ENCODE measurements at places on chromosomes 16 and 17.
A peak's percentile ranks its signal among the peaks of the same experiment; 100 is the strongest.

GRCh38 chr16:4763791-4764190 lies 3.2 kb downstream of the ZNF500 start:
- no peak for DNase-seq

GRCh38 chr16:67248401-67249177 lies at the start of gene SLC9A5:
Gene SLC9A5 (plus strand): TSS chr16:67248979. CDS start chr16:67249015, 36 bp downstream.
- no peak for DNase-seq

GRCh38 chr16:56909527-56909979 lies 22.4 kb upstream of the HERPUD1 start:
- DNase-seq = no peak

DNA sequence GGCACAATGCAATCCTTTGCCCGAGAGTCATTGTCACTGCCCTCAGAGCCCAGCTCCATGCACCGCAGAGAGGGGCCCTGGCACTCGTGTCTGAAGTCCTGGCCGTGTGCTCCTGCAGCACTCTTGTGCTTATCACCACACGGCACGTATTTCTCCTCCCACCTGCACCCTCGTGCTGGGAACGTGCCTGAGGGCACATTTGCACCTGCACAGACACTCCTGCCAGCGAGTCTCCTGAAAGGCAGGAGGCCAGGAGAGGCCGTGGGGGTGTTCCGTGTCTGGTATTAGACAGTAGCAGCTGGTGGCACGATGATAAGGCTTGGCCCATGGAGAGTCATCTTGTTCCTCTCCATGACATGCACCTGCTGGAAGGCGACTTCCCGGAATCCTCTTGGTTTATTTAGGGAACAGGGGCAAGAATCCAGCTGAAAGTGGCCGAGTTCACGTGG lies 3.4 kb upstream of the ACSF3 start:
- no peak for DNase-seq

DNA sequence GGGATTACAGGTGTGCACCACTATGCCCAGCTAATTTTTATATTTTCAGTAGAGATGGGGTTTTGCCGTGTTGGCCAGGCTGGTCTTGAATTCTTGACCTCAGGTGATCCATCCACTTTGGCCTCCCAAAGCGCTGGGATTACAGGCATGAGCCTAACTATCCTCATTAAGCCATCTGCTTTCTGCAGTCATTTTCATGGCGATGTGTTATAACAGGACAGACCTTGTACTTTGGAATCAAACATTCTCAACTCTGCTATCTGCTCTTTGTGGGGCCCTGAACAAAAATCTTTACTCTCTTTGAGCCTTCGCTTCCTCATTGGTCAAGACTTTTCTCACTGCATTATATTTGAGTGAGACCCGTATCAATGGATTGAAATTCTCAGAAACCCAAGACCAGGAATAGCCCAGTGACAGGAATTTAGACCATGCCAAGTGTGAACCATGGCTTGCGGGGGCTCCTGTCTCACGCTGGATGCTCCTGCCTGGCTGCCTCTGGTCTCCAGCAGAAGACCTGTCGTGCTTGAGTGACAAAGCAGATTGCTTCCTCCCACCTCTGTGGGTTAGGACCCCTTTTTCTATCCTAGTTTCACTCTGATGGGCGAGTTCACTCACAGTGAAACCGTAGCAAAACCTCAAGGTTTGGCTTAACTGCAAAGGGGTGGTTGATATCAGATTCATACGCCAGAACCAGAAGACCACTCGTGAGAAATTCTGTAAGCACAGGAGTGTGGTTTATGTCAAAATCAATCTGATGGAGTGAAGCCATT lies 519.1 kb downstream of the MAF start:
- no peak for DNase-seq

GRCh38 chr16:52929478-52930400 lies 123.0 kb downstream of the CHD9NB start:
- DNase-seq = no peak

- peak; percentile 99 for DNase-seq
Measured at GRCh38 chr17:8152112-8152775, at the start of gene PER1. Gene PER1 (minus strand): TSS chr17:8152404. CDS start chr17:8150706, 1,698 bp downstream.

- DNase-seq = no peak
Measured at GRCh38 chr17:44197980-44198720, 1.5 kb downstream of the ATXN7L3 start.

DNA sequence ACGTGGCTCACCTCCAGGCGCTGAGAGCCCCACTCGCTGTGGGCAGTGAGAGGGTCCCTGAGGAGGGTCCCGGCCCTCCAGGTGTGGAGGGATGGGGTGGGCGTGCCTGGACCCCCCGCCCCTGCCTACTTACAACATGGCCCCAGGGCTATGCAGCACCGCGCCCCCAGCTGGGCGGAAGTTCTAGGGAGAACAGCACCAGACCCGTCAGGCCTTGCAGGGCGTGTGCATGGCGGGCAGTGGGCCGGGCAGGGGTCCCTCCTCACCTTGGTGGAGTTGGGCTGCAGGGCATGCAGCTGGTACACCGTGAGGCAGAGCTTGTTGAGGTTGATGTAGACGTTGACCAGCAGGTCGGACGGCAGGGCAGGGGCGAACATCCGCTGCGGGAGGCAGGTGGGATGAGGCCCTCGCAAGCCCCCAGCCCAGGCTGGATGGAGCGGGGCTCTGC lies 2.7 kb downstream of the SMIM22 start:
- DNase-seq = no peak

DNA sequence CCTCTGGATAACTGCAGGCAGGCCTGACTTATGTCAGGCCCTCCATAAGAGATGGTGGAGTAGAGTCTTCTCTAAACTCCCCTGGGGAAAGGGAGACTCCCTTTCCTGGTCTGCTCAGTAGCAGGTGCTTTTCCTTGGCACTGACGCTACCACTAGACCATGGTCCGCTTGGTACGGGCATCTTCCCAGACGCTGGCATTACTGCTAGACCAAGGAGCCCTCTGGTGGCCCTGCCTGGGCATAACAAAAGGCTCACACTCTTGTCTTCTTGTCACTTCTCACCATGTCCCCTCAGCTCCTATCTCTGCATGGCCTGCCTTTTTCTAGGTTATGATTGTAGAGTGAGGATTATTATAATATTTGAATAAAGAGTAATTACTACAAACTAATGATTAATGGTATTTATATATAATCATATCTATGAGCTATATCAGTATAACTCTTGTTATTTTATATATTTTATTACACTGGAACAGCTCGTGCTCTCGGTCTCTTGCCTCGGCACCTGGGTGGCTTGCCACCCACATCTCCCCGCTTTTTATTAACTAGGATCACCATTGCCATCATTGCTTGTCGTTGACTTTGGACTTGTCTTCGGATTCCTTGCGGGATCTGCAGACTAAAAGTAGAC lies 59.8 kb upstream of the ARL4D start:
- DNase-seq = no peak

DNA sequence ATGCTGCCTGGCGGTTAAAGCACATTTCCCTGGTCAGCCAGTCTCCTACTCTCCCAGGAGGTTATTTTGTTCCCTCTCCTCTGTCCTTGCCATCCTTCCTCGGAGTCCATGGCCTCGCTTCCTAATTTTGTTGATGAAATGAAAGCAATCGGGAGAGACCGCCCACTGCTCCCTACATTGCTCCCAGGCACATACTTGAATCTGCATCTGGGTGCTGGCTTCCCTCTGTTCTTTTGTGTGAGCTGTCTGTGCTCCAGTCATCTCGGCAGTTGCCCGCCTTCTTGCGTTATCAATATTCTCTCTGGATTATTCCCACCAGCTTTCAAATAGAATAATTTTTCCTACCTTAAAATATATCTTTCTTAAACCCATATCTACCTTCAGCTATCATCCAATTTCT lies 11.1 kb downstream of the KRT23 start:
- no peak for DNase-seq

GRCh38 chr17:48613862-48614694 lies 1.0 kb downstream of the HOXB8 start:
- DNase-seq = no peak

- DNase-seq = peak; percentile 93
Measured at GRCh38 chr17:21280081-21280518, 4.4 kb upstream of the MAP2K3 start.

DNA sequence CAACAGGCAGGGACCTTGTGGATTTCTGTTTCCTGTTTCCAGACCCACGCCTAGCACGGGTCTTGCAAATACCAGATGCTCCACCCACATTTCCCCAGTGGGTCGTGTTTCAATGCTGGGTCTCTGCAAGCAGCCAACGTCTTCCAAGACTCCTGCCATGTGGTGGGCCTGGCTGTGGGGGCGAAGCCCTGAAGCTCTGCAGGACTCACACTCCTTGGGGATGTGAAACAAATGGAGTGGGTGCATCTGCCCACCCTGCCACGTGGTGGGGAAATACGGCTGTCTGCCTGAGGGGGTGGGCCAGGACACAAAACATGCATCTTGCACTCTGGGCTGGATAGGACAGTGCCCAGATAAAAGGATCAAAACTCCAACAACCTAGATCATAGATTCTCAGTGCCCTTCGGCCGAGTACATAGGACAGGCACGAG lies 32.6 kb downstream of the FA2H start:
- no peak for DNase-seq

DNA sequence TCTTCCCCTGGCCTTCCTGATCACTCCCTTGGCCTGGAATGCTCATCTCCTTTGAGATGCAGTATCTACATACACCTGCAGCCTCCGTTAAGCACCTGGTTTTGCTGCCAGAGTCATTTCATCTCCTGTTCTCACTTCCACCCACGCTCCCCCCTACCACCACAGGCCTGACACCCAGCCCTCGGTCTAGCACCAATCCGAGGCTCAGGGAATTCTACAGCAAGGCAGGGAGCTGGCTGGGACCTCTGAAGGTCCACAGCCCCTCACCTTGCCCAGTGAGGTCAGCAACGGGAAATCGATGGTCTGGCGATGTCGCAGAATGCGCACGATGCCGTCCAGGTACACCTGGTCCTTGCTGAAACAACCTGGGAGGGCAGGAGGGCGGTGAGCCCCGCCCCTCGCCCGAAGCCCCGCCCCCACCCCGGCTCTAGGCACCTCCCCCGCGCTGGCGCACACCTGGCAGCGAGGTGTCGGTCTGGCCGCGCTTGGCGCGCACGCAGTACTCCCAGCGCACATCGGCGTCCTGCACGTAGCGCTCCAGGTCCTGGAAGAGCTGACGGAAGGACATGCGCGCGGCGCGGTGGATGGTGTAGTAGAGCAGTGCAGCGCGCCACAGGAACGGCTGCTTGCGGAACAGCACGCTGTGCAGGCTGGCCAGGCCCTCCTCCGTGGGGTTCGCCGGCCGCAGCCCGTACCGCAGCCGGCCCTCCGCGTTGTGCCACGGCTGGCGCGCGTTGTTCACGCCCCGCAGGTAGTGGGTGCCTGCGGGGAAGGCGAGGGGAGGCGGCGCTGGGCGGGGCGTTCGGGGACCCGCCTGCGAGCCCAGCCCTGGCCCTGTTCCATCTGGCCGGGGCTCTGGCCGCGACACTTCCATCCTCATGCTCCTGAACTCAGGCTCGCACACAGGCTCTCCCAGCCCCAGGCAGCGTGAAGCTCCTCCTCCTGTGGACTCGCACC lies 5.7 kb downstream of the MATCAP1 start:
- no peak for DNase-seq

- DNase-seq = peak; percentile 93
Measured at GRCh38 chr16:69132424-69133252, at the start of the genes CHTF8 and UTP4. Gene CHTF8 (minus strand): TSS chr16:69132588. CDS start chr16:69121458, 11,130 bp downstream. Gene UTP4 (plus strand): TSS chr16:69132649. CDS start chr16:69133460, 811 bp downstream.

GRCh38 chr17:8872036-8872704 lies 4.7 kb upstream of the PIK3R6 start:
- DNase-seq = no peak

DNA sequence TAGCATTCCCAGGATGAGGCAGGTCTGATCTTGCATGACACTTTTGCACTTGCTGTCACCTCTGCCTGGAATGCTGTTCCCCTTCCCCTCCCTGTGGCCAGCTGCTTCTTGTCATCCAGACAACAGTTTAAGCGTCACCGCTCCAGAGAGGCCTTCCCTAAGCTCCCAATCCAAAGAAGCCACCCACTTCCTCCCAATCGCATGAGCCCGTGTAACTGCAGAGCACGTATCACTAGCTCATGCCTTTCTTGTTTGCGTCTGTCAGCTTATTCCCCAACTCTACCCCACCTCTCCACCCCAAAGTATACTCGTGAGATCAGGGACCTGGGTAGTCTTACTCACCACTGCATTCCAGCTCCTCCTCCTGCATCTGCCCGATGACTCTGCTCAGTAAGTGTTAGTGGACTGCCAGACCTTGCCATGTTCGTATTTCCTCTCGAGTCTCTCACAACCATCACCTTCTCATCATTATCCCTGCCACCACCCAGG lies 92.8 kb downstream of the GAS7 start:
- no peak for DNase-seq

DNA sequence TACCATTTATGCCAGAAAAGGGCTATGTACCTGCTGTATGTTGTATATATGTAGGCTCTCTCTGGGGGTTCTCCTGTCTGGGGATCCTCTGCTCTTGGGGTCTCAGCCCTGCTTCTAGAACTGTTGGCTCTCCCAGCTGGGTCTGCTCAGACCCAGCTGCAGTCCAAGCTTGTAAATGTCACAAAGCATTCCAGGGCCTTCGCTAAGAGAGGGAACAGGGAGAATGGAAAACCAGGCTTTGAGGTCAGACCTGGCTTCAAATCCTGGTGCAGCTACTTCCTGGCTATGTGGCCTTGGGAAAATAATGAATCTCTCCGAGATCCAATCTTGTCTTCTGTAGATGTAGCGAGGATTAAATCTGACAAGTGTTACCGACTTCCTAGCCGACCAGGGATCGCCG lies 44.0 kb downstream of the NLRP1 start:
- DNase-seq = no peak

GRCh38 chr17:51601622-51602261 lies 341.4 kb downstream of the UTP18 start:
- DNase-seq = no peak

GRCh38 chr17:50426472-50426782 lies 409 bp downstream of the ACSF2 start:
- DNase-seq = no peak

DNA sequence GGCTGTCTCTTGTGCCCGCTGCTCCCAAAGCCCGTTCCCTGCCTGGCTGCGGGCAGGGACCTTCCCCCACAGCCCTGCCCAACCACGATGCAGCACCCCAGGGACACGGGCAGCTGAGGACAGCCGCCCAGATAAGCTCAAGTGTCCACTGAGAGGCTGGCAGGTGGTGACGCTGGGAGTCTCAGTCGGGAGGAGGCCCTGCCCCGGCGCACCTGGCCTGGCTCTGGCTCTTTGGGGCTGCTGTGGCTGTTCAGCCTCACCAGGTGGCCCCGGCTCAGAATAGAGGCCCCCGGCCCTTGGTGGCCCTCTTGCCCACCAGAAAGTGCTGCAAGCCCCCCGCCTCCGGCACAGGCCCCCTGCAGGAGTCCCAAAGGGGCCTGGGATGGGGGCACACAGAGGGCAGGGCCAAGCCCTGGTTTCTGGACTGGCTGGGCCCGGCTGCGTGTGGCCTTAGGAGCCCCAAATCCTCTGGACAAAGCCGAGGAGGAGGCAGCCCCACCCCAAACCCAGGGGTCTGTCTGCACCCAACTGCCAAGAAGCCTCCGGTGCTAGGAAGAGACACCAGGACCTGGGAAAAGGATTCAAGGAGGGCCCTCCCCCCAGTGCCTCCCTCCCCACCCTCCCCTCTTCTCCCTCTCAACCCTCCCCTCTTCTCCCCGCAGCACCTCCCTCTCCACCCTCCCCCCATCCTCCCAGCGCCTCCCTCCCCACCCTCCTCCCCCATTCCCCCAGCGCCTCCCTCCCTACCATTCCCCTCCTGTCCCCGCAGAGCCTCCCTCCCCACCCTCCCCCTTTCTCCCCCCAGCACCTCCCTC lies 5.3 kb downstream of the NTHL1 start:
- no peak for DNase-seq

GRCh38 chr17:64270885-64271284 lies 7.8 kb upstream of the TEX2 start:
- no peak for DNase-seq

- DNase-seq = no peak
Measured at GRCh38 chr17:60744355-60744966, 66.8 kb downstream of the BCAS3 start.

GRCh38 chr16:58116081-58116480 lies 13.1 kb downstream of the CFAP20 start:
- no peak for DNase-seq

Data from suprapubic skin (tissue), 4 donors.